Right ventricle myocardium inferior (tissue), 1 donor: ENCODE measurements at places on chromosomes 16 and 17. TPM values are rescaled to one million over a fixed set of nuclear protein-coding genes. Genes with fewer than 3 reads are reported as not detected.
A peak's percentile ranks its signal among the peaks of the same experiment; 100 is the strongest.

- no peak for DNase-seq
Observed at GRCh38 chr17:13787636-13788035, 185.9 kb upstream of the HS3ST3A1 start.

GRCh38 chr17:67800495-67800928, 24.8 kb upstream of the BPTF start:
- DNase-seq = peak; percentile 83

- no peak for DNase-seq
Observed at GRCh38 chr17:4527566-4528125, 27.5 kb downstream of the MYBBP1A start.

DNA sequence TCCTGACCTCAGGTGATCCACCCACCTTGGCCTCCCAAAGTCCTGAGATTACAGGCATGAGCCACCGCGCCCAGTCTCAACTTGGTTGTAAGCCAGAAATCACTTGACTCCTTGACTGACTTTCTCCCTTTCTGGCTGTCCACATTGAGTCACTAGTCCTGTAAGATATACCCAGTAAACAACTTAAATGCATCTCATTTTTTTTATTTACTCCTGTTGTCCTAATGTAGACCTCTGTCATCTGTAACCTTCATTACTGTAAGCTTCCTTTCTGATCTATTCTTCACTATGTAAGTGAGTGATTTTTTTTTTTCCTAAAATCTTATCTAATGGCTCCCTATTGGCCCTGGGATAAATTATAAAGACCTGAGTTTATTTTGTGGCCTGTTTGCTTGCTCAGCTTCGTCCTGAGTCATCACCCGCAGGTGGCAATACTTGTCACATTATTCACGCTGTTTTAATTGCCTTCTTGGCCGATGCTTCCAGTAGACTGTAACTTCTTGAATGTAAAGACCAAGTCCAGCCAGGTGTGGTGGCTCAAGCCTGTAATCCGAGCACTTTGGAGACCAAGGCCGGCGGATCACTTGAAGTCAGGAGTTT, 41.0 kb downstream of the PAFAH1B1 start:
- DNase-seq = no peak

DNA sequence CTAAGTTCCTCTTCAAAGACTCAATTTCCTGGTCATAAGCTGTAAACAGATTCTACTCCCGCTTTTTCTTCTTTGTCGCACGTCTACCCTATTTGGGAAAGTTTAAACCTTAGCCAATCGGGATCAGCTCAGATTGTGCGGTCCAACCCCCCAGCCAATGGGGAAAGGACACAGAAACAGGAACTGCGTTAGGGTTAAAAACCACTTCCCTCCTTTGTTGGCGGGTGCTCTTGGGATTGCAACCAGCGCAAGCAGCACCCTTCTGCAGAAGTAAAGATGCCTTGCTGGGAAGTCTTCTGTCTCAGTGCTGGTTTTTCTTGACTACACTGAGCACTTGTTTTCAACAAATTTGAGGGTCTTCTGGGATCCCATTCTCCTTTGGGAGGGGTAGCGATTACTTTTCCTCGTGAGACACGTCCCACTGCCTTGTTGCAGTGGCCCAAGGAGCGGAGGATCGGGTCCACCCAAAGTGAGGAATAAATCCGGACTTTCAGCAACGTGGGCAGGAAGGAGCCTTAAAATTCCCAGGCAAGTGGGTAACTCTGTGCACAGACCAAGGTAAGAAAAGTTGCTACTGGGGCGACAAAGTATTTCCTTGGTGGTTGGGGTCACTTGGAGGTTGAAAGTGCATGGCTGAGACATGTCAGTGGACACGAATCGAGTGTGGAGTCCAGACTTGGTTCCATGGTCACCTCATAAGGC, 1.0 kb upstream of the YPEL3 start:
- no peak for DNase-seq

DNA sequence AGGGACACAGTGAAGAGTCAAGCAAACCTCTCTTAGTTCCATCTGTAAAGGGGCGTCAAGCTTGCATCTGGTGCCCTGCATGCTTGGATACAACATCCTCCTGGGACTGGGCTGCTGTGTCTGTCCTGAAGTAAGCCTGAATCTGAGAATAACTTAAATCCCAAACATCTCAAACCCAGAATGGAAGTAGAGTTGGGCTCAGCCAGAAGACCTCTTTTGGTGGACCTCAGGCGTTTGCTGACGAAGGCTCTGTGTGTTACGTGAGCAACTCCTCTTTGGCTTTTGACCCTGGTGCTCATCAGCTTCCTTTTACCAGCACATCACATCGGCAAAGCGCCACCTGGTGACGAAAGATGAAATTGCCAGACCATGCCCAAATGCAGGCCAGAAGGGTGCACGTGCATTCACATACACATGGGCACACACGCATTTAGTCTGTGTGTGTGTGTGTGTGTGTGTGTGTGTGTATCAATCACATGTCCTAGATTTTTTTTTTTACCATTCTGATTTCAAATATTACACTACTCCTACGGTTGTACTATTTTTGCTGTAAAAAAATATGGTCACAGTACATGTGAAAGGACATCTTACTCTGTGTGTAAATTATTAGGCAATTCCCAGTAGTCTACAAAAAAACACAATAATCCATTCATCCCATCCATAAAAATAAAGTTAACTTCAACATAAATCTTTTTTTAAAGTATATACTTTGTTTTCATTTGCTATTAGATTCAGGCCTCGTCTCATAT, 41.1 kb upstream of the FOXJ1 start:
- DNase-seq = peak; percentile 93

DNA sequence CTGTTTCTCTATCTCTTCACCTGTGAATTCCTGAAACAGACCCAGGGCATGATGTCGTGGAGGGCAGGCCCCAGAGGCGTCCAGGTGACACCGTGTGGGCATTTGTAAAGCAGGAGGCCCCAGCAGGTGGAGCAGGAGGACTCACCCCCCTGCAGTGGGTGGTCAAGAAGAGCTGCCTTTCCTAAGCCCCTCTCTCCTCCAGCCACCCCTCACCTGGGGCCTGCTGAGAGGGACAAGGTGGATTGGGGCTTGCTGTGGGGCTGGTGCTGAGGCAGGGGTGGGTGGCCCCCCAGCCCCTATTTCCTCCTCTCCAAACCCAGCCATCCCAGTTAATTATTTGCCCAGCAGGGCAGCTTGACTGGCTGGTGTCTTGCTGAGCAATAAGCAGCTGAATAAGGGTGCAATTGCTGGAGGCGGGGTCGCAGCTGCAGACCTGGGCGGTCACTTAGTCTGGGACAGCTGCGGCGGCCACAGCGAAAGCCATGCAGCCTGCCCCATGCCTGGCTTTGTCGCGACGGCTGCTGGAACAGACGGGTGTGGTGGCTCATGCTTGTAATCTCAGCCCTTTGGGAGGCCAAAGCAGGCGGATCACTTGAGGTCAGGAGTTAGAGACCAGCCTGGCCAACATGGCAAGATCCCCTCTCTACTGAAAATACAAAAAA, 56.4 kb downstream of the JPH3 start:
- no peak for DNase-seq

DNA sequence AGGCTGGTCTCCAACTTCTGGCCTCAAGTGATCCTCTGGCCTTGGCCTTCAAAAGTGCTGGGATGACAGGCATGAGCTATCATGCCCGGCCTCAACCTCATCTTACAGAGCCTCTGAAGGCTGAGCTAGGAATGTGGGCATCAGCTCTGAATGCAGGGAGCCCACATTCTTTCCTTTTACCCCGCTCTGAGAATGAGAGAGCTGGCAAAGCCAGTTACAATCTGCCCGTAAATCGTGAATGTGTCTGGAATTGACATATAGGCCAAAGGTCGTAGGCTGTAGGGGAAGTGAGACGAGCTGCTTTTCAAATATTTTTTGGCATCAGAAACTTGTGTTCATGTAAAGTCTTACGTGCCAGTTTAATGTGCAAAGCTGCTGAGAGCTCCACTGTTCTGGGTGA, 4.5 kb downstream of the TMEM238L start:
- no peak for DNase-seq

DNA sequence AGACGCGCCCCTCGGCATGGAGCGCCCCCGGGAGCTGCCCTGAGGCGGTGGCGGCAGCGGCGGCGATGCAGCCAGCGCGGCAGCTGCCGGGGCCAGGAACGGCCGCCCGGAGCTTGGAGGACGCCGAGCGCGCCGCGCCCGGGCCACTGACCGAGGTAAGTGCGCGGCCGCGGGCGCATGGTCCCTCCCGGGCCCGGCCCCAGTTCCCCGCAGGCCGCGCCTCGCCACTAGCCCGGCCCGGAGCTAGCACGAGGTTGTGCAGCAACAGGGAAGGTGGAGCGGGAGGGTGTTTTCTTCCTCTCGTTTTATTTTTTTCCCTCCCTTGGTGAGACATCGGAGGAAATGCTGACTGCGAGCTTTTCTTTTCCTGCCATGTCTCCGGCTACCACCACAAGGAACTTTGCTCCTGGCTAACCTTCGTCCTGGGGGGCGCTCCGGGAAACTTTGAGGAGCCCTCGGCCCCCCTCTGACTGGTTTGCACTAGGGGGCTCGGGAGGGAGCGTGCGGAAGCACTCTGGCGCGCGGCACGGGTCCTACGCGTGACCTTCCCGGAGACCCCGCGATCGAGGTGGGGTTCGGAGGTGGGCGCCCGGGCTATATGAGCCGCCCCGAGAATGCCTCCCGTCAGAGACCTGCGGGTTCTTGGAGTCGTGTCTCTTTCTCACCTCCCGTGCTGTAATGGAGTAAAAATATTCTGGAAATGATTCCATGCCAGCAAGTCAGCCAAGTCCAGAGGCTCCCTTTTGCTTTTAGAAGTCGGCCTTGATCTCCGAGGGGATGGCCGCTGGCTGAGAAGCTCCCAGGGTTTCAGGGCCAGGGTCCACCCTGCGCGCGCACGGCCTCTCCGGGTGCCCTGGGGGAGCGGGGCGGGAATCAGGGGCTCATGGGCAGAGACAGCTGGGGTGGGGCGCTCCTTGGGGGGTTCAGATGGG, 868 bp downstream of the KCNJ12 start:
- no peak for DNase-seq

DNA sequence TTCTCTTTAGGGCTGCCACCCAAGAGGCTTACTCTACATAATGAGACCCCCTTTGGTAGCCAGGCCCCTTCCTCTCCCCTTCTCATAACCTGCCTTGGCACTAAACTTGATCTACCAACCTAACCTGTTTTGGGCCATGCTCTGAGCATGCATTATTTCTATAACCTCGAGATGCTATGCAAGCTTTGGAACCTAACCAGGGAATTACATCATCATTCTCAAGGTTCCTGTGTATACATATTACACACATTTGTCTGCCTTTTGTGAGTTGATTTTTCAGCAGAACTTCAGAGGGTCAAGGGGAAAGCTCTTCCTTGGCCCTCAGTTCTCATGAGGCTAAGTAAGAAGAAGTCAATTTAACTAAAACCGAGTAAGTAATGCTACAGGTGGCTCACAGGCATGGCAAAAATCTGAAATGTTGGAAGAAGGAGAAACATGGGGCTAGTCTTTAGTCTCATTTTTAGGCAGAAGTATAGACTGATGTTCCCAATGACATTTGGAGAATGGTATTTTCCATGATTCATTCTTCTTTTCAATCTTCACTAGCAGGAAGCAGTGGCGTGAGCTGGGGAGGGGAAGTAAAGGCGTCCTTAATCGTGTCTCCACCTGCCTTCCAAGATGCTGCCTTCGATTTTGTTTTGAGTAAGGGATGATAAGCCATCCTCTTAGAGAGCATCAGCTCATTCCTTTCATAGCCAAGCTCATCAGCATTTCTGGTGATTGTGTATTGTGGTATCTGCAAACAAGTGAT, 308.4 kb downstream of the ABCC12 start:
- no peak for DNase-seq

DNA sequence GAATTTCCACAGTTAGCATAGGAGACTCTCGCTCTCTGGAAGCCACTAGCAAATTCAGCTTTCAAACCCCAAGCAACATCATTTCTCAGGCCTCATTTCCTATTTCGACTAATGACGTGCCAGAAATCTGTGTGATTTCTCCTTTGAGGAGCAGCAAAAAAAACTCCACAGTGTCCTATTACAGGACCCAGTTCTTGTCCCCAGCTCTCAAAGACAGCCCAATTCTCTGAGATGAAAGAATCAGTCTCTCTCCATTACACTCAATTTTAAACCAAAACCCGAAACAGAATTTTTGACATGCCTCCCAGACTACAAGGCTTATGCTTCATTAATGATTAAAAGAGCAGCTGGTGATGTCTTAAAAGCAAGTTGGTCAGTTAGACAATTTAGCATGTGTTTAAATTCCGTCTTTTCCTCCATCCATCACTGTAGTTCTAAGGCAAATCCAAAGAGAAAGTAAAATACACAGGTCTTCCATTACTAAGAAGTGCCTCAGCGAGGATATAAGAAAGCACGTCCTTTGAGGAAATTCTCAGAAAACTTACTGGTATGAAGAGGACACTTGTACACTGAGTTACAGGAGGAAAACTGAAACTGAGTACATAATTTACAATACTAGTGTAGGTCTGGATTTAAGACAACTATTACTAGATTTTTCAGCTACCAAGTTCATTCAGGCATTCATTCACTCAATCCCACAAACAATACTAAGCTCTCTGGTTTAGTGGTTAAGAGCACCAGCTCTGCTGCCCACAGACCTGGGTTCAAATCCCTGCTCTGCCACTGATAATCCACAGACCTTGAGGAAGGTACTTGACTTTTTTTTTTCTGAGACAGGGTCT, 12.5 kb downstream of the TOM1L2 start:
- DNase-seq = no peak

DNA sequence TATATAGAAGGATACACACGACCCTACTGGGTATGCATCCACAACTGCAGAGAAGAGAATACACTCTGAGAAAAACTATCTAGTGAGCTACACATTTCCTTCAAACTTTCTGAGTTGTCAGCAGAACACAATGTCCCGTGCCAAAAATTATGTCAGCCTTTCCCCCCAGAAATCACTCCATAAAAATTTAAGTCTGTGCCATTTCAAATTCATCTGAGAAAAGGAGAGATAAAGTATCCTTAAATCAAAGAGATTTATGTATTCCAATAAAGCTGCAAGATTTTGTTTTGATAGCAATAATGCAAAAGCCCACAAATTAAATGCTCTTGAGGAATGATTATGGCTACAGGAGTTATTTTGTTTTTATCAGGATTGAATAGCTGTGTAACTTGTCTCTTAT, 760.1 kb downstream of the CDH11 start:
- no peak for DNase-seq

DNA sequence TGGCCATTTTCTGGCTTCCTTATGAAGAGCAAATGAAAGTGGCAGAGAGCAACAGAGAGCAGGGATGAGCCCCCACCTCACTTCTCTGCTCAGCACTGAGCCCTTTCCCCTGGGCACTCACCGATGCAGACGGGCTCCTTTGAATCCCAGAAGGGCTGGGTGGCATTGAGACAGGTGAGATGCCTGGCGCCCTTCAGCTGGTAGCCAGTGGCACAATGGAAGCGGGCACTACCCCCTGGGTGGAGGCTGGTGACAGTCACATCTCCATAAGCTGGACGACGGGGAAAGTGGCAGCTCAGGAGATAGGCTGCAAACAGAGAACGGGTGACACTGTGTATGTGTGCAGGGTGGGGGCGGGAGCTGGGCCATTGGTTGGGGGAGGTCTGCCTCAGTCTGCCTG, 12.5 kb upstream of the PHF12 start:
- no peak for DNase-seq

CES4A gene
- 4.6 TPM for total RNA-seq

UTS2R gene
- 0.76 TPM for total RNA-seq

SKAP1 gene
- total RNA-seq = 0.38 TPM

RCVRN gene
- not detected for total RNA-seq
